ENCODE measurements at places on chromosomes 13 and 19.

DNA sequence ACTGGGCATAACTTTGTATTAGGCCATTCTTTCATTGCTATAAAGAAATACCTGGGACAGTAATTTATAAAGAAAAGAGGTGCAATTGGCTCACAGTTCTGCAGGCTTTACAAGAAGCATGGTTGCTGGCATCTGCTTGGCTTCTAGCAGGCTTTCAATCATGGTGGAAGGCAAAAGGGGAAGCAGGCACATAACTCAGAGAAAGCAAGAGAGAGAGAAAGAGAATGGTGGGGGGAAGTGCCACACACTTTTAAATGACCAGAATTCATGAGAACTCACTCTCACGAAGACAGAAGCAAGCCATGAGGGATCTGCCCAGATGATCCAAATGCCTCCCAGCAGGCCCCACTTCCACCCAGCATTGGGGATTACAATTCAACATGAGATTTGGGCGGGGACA lies 179.7 kb downstream of the SPRY2 start:
- DNase-seq = no peak

- no peak for DNase-seq
These were observed 1529.3 kb upstream of the SLC10A2 start for GRCh38 chr13:104595511-104595910.

GRCh38 chr13:18993884-18994660 lies 187.6 kb downstream of the TUBA3C start:
- no peak for DNase-seq

- DNase-seq = no peak
These were observed 6.5 kb downstream of the EPHX3 start for GRCh38 chr19:15225760-15226159.

DNA sequence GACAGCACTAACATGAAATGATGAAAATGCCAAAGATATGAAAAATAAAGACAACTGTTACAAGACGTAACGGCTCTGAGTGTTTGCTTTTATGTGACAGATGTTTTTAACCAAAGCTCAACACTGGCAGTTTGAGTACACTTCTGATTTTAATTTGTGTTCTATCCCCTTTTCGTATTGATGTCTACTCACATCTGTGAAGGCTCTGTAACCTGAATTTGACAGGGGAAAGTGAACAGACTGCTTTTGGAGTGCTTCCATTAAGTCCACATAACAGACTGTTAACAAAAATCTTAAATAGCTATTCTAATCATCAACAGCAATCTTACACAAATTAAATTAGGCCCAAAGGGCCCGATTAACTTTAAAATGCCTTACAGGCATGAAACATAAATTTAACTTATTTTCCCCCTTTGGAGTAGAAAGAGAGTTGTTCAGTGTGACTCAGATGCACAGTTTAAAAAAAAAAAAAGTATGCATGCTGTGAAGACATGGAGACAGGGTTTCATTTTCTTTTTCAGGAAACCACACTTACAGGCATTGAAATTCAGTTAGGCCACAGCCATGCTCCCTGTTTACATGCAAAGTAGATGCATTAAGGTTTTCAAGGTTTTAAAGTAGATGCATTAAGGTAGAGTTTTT lies 16.3 kb upstream of the RNASEH2B start:
- no peak for DNase-seq

- DNase-seq = no peak
These were observed 5.9 kb downstream of the SHANK1 start for GRCh38 chr19:50713556-50714236.

DNA sequence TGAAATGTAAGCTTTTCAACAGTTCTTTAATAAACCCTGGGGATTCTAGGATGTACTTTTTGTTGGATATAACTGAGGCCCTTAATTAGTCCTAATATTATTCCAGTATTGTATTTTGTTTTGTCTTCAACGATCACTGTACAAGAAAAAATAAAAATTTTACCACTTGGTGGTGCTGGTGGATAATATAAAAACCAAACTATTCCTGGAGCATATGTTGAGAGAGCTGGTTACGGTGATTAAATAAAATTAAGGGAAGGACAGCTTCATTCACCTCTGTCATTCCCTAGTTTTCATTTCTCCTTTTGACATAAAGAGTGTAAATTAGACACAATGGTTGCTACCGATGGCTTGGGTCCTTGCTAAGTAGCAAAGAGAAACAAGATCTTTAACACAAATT lies 598.6 kb upstream of the PCDH20 start:
- DNase-seq = no peak

DNA sequence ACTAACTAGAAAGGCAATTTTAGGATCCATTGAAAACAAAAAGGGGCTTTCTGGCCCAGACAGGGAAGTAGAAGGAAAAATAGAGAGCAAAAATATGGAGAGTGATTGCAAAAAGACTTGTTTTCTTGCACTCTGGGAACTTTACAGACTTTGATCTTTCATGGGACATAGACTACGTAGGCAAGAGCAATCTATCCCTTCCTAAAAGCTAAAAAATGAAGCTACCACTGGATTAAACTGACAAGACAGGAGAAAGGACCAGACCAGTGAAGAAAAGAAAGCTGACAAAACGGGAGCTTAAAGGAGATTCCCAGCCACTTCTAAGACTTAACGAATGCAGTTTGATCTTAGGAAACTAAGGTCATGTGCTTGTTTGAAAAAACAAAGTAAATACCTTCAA lies 524.5 kb downstream of the KLF5 start:
- DNase-seq = no peak

DNA sequence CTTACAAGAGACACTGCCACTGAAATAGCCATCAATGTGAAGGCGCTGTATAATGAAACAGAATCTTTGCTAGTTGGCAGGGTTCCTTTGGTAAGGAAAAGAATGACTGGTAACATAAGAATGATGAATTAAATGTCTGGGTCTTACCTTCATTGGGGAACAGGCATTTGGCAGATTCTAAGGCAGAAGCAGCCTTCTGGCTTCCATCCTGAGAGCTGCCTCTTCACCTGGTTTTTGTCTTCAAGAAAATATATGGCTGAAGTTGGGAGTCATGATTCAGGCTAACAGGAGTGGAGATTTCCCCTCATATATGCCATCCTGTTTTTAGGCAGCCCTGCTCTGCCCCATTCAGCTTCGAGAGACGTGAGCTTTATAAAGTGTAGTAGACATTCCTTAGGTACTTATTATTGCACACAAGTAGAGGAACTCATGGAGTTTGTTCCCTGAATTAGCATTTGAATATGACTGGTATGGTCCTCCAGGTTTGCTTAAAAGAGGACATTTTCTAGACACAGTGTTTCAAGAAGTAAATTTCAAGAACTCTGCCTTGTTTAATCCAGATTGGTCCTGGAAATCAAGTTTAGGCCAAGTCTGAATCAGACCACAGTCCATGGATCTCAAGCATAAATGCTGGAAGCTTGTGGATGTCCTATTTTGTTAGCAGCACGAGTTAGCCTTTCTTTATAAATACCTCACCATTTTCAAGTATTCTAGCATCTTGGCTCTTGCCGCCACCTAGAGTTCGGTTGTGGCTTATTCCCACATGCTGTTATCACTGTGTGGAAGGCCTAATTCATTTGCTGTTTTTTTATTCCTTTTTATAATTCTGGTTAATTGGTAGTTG lies 56.2 kb upstream of the AKAP11 start:
- DNase-seq = no peak

DNA sequence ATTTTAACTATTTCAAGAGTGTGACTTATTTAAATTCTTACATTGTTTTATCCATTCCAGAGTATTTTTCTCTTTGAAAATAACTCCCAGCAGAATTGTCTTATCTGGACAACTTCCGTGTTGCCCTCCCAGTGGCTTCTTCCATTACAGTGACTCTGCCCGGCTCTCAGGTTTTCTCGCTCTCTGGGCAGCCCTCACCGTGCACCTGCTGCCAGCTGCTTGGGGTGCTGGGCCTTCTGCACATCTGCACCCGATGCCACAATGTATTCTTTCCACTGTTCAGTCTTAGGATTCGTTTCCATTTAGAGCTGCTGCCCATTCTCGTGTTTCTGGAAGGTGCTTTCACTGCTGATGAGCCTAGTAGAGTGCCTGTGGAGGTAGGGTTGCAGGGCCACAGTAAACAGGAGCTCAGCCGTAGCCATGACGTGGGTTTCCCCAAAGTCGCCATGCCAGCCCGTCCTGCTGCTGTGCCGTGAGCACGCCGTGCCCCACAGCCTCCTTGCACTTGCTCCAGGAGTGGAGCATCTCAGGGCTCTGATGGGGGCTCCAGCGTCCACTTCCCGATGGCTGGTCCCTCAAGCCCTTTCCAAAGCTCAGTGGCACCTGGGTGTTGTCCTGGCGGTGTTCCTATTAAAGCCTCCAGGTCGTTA lies 46.1 kb upstream of the DCUN1D2 start:
- DNase-seq = no peak

DNA sequence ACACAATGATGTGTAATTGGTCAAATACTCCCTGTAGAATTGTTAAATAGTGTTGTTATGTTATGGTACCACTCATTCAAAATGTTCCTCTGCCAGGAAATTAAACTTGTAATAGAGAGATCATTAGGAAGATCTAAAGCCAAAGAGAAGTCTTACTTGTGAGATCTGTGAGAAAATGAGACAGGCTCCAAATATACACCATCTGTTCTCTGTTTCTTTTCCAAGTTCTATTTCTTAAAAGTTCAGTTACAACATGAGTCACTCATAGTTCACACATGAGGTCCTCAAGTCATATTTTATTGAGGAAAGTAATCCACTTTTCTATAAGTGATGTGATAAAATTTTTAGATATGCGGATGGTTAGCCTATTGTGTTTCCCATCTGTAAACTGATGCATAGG lies 1038.1 kb upstream of the PRR20A start:
- no peak for DNase-seq

DNA sequence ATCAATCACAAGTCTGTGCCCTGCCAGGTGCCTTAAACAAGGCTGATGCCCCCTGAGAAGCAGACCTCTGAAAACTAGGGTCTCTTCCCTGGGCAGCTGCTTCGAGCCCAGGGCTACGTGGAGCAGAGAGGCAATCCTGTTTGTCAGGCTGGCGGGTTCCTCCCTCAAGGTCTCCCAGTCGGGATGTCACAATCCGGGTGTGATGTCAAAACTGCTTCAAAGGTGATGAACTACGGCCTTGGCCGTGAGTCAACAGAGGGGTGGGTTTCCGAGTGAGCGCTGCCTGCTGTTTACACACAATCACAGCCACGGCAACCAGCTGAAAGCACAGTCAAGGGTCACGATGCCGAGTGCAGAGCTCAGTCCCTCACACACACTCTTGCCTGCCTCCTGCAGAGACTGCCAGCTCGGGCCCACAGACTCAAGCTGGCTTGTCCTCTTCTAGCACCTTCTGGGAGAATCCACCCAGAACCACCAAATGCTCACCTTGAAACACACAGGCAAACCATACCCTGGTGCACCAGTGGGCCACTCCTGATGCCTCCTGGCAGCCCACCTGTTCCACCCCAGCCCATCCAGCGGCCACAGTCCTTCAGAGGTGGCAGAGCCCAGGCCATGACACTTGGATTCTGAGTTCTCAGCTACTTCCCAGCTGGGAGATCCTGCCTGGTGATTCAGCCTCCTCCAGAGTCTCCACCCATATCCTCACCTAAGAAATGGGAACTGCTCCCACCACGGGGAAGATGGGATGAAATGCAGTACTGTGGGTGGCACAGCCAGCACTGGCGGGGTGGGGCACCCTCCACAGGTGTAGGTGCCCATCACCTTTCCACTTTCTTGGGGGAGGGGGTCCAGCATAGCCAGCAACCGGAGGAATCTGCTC lies 6.8 kb downstream of the ELL start:
- no peak for DNase-seq

- no peak for DNase-seq
These were observed 47.2 kb upstream of the F7 start for GRCh38 chr13:113058129-113058987.

DNA sequence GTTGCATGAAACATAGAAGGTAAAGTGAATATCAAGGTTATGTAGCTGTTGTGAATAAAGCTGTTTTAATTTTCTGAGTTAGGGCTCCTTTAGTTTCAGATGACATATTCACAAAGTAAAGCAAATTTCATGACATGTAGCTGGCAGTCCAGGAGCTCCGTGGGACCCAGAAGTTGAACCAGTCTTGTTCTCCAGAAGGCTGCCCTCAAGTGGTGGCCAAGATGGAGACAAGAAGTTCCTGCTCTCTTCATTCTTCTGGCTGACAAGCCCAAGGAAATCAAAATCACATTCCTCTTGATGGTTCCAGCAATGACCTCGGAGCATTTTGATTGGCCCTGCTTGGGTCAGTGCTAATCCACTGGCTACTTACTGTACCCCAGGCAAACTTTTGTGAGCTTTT lies 128.7 kb downstream of the LIG4 start:
- no peak for DNase-seq

GRCh38 chr13:61531383-61532065 lies 115.9 kb upstream of the PCDH20 start:
- DNase-seq = no peak

- no peak for DNase-seq
These were observed 67.8 kb upstream of the ARHGEF7 start for GRCh38 chr13:111047326-111047725.

GRCh38 chr19:18091217-18091608 lies 4.5 kb upstream of the IL12RB1 start:
- peak; percentile 62 for DNase-seq

- no peak for DNase-seq
These were observed 102.3 kb upstream of the ABCC4 start for GRCh38 chr13:95403349-95404140.

DNA sequence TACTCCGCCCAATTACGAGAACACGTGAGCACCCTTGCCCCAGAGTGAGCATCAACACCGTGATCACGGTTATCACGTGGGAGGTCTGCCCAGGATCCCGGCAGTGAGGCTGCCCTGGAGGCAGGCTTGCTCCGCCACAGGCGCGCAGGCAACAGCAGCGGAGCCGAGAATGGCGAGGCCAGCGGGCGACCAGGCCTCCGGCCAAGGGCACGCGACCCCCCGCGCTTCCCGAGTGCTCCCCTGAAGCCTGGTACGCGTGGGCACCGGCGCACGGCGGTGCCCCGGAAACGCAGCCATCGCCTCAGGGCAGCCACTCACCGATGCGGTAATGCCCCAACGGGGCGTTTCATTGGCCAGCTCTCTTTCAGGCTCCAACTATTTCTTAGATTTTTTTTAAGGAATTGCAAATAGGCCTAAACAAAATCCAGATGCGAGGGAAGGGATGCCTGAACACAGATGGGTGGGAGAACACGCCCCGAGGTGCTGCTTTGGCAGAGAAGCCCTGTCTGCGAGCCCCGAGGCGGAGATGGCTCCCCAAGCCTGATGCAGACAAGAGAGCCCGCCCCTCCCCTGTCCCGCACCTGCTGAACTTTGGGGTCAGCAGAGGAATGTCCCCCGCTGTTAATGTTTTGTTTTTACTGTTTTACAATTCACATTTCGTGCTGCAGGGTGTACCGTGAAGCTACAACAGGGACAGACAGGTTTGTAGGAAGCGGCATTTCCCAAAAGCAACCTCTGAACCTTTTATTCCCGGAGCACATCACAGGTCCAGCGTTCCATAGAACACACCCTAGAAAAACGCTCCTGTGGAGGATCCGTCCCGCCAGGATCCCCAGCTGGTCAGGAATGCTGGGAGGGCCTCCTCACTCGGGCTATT lies 132.7 kb downstream of the ZDHHC20 start:
- DNase-seq = no peak

DNA sequence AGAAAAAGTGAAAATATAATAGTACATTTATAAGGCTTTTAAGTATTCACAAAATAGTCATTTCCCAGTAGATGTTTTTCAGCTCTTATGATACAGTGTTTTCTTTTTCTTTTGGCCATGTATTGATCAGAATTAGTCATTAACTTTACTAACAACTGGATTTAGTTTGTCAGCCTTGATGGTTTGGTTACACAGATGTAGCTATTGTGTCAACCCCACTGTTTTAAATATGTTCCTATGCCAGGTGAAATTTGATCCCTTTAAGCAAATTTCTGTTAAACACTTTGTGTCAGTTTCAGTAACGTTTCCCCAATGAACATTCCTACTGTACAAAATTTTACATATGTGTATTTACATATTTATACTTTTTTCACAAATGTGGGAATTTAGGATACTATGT lies 261.5 kb upstream of the STARD13 start:
- DNase-seq = no peak
